Osteoblast (primary cell): ENCODE measurements at places on chromosomes 3 and 15. TPM values are rescaled to one million over a fixed set of nuclear protein-coding genes. Genes with fewer than 3 reads are reported as not detected.

- DNase-seq = peak; percentile 79
Measured at GRCh38 chr15:78621810-78622402, 1.1 kb upstream of the CHRNA3 start.

- no peak for DNase-seq
Measured at GRCh38 chr3:41710646-41711388, 251.1 kb downstream of the ULK4 start.

GRCh38 chr15:52609593-52609992, 40.8 kb upstream of the ARPP19 start:
- DNase-seq = no peak

DNA sequence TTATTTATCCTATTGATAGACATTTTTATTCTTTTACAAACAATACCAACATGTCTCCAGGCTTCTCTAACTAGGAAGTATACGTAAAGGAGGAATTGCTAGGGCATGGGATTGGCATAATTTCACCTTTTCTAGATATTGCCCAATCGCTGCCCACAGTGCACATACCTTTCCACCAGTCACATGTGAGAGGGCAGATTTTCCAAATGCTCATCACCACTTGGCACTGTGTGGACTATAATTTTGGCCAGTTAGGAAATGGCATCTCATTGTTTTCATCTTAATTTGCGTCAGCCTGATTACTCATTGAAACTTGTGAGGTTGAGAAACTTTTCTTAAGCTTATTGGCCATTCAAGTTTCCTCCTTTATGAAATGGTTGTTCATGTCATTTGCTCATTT, 57.4 kb upstream of the POLR2M start:
- no peak for DNase-seq

DNA sequence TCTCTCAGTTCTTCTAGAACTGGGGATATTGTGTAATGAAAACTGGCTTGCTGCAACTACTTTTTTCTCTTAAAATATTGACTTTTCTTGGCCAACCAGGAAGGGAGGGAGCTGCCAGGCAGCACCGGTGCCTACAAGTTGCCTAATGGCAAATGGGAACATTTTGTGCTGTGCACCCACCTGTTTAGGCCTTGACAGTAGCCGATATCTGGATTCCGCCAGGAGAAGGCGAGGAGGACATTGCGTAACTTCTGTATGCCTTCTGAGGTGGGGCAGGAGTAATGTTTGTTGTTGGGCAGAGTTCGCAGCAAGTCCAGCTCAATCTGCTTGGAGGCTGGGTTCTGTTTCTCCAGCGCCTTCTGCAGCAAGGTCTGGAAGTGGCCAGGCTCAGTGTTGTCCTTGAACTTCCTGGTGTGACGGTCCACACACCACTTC, 64.9 kb downstream of the TBC1D2B start:
- no peak for DNase-seq

DNA sequence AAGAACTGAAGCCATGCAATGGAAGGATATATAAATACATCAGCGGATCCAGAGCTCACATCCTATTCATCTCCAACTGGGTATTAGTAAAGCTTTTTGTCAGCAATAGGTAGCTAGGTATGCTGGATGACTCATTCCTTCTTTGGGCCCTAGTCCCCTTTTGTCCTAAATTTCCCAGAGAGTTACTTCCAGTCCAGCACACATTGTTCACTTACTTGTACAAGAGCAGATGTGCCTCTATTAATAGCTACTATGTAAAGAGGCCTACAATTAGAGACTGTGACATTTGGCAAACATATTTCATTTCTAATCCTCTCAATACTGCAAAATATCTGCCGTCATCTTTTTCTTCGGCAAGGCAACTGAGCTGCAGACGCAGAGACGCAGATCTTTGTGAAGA, 1.7 kb upstream of the SLC4A7 start:
- DNase-seq = no peak

DNA sequence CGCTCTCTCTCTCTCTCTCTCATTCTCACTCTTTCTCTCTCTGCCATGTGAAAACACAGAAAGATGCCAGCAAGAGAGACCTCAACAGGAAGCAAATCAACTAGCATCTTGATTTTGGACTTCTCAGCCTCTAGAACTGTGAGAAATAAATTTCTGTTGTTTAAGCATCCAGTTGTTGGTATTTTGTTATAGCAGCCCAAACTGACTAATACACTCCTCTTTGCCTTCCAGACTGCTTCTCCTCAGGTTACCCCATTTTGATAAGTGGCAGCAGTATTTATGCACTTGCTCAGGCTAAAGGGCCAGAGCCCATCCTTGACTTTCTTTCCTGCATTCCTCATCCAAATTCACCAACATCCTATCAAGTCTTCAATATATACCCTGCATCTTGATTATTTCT, 76.6 kb upstream of the NANOGP8 start:
- DNase-seq = no peak

GRCh38 chr3:52202384-52203077, 4.6 kb downstream of the ALAS1 start:
- no peak for DNase-seq

GRCh38 chr15:79769069-79769481, 127.7 kb downstream of the MTHFS start:
- DNase-seq = no peak

- DNase-seq = no peak
Measured at GRCh38 chr15:60821462-60822061, 342.6 kb upstream of the ICE2 start.

DNA sequence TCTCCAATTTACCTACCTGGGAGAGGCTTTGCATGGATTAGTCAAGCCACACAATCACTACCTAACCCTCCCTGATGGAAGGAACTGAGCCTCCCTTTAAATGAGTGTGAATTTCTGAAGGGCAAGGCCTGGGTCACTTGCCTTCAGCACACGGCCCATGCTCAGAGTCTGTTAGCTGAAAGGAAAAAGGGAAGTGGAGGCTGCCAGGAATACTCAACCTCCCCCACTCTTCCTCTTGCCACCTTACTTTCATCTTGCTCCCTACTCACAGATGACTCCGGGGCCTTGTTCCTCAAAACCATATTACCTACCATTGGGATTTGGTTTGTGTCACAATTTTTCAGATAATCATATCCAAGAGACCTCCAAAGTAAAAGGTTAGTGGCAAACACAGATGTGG, 220.0 kb downstream of the ABHD5 start:
- DNase-seq = no peak

DNA sequence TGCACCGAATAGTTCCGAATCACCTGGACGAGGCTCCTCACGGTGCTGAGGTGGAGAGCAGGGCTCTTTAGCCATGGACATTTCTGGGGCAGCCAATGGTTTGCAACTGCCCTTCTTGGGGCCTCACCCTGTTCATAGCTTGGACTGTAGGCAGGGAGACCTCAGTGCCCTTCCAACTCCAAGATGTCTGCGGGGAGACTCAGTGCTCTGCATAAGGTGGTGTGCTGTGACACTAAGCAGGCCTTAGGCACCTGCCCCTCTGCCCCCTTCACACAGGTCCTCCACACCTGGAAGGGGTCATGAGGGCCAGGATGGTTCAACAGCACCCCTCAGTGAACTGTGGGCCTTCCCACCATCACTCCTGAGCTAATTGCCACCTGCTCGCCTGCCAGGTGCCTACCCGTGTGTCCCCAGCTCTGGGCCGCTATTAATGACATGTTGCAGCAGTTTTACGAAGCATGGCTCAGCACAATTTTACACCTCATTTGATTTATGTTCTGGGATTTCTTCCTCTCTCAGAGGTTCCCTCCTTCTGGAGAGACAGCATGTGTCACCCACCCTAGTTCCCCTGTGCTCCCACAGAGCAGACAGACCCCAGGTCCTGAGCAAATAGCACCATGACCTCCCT, 101.2 kb upstream of the SMAD3 start:
- no peak for DNase-seq

DNA sequence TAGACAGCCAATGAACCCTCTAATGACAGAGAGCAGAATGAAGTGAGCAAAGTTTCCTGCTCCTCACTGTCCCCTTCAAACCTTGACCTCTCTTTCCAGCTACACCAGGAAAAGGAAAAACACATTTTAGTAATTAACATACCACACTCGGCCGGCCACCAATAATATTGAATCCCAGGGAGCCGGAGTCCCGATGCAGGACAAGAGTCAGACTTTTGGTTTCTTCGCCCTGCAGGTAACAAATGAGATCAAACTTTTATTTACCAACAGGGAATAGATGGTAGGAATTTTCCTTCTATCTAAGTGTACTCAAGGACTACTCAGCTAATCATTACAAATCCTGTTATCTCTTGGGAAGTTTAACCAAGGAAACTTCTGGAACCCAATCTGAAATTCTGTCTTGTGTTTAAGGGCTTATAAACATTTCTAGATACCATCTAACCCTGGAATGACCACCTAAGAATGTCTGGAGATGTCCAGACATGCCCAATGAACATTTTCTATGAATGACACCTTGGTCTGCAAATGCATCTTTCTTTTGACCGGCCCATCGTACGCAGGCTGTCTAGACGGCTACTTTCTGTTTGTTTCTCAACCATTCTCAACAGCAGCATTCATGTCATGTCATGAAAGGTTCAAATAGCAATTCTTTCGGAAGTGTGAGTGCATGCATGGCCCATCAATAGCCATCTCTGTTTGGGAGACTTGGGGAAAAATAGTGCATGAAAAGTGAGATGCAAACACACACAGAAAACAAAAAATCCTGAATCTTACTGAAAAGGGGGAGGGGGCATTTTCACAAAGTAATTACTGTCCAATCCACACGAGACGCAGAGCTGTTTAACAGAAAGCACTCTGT, 16.1 kb downstream of the PDZRN3 start:
- DNase-seq = no peak

- no peak for DNase-seq
Measured at GRCh38 chr15:36291501-36291900, 287.9 kb upstream of the CDIN1 start.

GRCh38 chr15:85929786-85930185, 135.1 kb upstream of the KLHL25 start:
- no peak for DNase-seq

- no peak for DNase-seq
Measured at GRCh38 chr3:42368861-42369260, 41.5 kb downstream of the LYZL4 start.

GRCh38 chr3:125069452-125069851, 13.7 kb upstream of the HEG1 start:
- DNase-seq = no peak

DNA sequence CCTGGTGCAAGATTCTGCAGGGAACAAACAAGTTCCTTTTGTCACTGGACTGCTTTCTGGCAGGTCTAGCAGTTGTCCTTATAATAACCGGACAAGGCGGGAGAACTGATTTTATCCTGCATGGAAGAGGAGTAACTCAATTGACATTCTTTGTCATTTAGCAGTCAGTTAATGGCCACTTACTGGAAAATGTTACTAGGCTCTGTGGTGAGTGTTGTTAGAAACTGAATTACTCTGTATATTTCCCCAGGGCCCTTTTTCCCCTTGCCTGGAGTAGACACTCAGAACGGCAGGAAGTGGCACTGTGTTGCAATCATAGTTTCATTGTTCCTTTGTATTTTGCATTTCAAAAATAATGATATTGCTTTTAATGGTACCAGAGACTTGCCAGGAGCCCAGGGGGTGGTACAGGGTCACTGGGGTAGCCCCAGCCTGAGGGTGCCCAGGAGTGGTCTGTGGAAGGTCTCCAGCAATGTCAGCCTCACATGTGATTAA, 318.6 kb upstream of the LRRFIP2 start:
- no peak for DNase-seq

- no peak for DNase-seq
Measured at GRCh38 chr3:50100956-50101845, 12.5 kb downstream of the RBM5 start.

DNA sequence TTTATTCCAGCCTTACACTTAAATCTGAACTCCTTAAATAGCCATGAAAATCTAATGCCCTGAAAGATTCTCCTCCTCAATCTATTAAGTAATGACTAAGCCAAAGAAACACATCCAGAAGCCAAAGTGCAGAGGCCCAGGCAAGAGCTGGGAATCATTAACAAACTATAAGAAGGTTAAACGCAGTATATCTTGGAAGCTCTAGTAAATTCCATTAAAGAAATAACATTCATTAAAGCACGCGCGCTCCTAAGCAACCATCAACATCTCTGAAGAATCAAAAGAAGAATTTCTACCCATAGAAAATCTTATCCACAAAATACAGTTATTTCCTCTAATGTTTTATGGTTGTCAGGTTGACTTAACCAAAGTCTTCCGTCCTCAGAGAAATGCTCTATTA, 29.5 kb downstream of the MB21D2 start:
- no peak for DNase-seq

- no peak for DNase-seq
Measured at GRCh38 chr3:55147856-55148720, 220.2 kb upstream of the LRTM1 start.

DNA sequence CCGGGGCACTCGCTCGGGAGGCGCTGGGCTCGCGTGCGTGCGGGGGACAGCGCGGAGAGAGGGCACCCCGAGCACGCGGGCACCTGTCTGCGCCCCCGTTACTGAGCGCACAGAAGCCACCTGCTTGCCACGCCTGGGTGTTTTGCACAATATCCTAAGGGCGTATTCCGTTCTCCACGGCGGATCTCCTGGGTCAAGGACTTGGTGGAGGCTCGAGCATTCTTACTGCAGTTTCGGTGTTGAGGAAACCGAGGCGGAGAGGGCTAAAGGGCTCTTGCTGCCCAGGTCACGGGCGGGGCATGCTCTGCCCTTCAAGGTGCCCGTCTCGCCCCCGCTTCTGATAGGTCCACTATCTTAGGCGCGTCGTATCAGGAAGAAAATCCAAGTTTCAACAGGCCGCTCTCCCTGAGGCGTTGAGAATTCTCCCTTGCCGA, 526 bp downstream of the GPD1L start:
- DNase-seq = peak; percentile 53

DNA sequence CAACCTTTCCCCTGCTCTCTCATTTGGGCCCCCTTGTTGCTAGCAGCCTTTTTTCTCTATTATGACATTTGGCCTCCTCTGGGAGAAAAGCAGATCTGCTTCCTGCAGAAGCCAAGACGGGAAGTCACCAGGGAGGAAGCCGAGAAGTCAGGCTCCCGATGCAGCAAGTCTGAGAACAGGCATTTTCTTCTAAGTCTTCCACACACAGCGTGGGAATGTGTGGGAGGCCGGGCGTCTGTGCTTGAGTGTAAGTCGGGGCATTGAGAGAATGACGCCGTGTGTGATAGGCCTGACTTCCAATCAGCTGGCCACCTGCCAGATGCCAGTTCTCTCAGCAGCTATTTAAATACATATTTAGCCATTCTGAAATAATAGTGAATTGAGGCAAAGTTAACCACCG, 75.8 kb upstream of the FAM98B start:
- no peak for DNase-seq

- no peak for DNase-seq
Measured at GRCh38 chr3:190346541-190346940, 24.3 kb upstream of the CLDN1 start.

The HES1 gene
- total RNA-seq = 4.4 and 4.7 TPM in 2 replicates

The CLASP2 gene
- 52.1 and 61.0 TPM in 2 replicates for total RNA-seq

The CFAP44 gene
- total RNA-seq = 5.6 and 5.8 TPM in 2 replicates

The CLDN11 gene
- total RNA-seq = 33.9 and 50.3 TPM in 2 replicates

The CYP1A1 gene
- total RNA-seq = 0.36 TPM in 1 of 2 replicates, not detected in the other

The HHLA2 gene
- total RNA-seq = not detected in 2 replicates

The NT5DC2 gene
- total RNA-seq = 45.4 and 52.5 TPM in 2 replicates

The WDR5B gene
- 9.8 and 10.9 TPM in 2 replicates for total RNA-seq

The COL8A1 gene
- total RNA-seq = 311 and 720 TPM in 2 replicates

The SERPINI2 gene
- not detected in 2 replicates for total RNA-seq

The JAGN1 gene
- 21.8 and 26.1 TPM in 2 replicates for total RNA-seq

The RPL14 gene
- total RNA-seq = 219 and 236 TPM in 2 replicates

The ABI3BP gene
- total RNA-seq = 130 and 183 TPM in 2 replicates
